ENCODE measurements at places on chromosomes 7 and 10. TPM values are rescaled to one million over a fixed set of nuclear protein-coding genes. Genes with fewer than 3 reads are reported as not detected.

DNA sequence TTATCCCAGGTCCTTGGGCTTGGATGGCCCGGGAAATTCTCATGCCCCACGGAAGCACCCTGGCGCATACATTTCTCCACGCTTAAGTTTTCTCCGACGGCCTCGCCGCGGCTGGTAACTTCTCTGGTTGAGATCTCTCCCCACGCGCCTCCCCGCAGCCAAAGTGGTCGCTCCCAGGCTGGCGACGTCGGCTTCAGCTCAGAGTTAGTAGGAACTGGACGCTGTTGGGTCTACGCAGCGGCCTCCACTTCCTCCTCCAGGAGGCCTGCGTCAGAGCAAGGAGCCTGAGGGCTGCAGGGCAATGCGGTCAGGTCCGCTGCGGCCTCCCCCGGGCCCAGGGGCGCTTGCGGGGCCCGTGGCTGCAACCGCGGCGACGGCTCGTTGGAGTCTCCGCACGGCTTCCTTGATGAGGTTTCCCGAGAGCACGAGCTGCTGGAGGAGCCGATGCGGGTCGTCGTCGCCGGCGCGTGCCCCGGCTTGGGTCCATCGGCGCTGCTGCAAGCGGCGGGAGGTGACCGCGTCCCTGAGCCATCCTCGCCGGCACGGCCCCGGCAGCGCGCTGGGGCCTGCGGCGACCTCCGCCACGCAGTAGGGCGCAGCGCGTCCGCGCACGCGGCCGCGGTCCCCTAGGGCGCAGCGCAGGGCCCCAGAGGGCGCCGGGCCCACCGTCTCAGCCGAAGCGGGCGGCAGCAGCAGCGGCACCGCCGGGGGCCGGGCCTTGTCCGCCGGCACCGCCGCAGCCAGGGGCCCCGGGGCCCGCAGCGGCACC is 744 bp downstream of the FRAT2 start:
- DNase-seq = peak; percentile 29

Gene UNC5B
- 5.4 TPM for total RNA-seq

Gene CALML3
- total RNA-seq = not detected

DNA sequence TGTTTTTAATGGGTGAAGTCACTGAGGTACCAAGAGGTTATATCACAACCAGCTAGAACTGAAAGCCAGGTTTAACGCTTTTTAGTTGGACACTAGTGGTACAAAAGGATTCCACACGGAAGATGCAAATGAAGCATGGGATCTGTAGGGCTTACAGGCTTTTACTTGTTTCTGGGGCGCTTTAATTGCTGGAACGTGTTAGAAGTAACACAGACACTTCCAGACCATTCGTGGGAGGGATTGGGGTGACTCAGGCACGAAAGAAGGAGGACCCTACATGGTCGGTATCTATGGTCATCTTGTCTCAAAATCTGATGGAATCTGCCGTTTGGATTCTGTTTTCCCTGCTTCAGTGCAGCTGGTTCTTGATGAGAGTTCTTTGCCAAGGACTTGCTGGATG is 1.0 kb downstream of the YKT6 start:
- DNase-seq = no peak

Gene TMEM236
- 0.15 TPM for total RNA-seq
